Brain microvascular endothelial cell (primary cell): ENCODE measurements at places on chromosomes 5 and 9.
A peak's percentile ranks its signal among the peaks of the same experiment; 100 is the strongest.

DNA sequence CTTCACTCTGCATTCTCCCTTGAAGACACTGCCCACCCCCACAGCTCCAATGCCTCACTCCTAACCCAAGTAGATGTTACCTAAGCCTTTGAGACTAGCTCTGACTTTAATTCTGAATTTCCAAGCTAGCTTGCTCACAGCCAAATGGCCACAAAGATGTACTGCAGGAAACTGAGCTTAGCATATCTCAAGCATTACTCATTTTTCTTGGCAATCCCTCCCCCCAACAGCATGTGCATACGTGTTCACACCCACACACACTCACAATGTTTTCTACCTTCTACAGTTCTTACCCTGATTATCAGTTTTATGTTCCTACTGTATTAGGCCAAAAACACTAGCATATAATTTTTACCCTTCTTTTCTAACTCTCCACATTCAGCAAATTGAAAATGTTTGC, 13.7 kb upstream of the GRIA1 start:
- peak; percentile 88 for DNase-seq

- peak; percentile 29 for DNase-seq
Observed at GRCh38 chr5:54651482-54652076, 134.0 kb downstream of the SNX18 start.

DNA sequence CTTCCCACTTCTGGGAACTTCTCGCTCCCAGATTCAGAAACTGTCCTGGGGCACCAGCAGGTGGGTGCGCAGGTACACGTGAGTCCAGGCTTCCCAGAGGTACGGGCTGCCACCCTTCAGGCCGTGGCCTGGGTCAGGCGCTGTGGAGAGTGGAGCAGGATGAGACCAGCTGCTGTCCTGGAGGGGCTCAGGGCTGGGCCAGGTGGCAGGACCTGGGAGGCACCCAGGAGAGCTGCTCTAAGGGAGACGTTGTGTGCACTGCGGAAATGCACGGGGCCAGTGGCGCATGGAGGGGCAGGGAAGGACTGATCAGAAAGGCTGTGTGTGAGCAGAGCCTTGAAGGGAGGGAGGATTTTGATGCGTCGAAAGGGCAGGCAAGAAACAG, 135.1 kb upstream of the PHYKPL start:
- no peak for DNase-seq

- no peak for DNase-seq
Observed at GRCh38 chr5:113749334-113749733, 235.8 kb downstream of the YTHDC2 start.

- no peak for DNase-seq
Observed at GRCh38 chr5:137248527-137248926, 250.6 kb downstream of the SPOCK1 start.

GRCh38 chr9:99073985-99074901, 30.7 kb upstream of the TGFBR1 start:
- DNase-seq: no peak

- peak; percentile 64 for DNase-seq
Observed at GRCh38 chr9:121434969-121435368, 64.7 kb downstream of the GGTA1 start.

- DNase-seq: no peak
Observed at GRCh38 chr9:32264170-32264864, 120.1 kb upstream of the ACO1 start.
